ENCODE measurements at places on chromosomes 2 and 18.

DNA sequence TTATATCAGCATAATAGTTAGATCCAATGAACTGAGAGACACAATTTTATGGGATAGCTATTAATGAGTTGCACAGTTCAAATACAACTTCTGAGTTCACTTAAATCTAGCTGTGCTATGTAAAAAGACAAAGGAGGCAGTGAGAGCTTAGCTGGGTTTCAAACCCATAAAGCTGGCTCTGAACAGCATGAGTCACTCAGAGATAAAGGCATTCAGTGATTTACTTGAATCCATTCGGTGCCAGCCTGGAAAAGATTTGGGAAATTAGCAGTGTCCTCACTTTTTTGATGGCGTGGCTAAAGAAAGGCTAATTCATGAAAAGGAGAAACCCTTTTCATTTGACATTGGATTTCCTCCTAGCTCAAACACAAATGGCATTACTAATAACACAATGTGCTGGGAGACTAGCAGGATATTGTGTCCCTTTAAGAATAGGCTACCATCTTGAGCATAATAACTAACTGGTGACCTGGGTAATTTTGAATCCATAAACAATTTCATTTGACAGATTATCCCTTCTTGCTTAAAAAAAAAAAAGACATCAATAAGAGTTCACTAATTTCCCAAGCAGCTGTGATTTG lies 98.4 kb upstream of the NEUROD1 start:
- no peak for DNase-seq

- no peak for DNase-seq
Observed at GRCh38 chr2:212595036-212595654, 56.5 kb upstream of the ERBB4 start.

- DNase-seq: no peak
Observed at GRCh38 chr18:62366992-62367391, 41.9 kb downstream of the TNFRSF11A start.

DNA sequence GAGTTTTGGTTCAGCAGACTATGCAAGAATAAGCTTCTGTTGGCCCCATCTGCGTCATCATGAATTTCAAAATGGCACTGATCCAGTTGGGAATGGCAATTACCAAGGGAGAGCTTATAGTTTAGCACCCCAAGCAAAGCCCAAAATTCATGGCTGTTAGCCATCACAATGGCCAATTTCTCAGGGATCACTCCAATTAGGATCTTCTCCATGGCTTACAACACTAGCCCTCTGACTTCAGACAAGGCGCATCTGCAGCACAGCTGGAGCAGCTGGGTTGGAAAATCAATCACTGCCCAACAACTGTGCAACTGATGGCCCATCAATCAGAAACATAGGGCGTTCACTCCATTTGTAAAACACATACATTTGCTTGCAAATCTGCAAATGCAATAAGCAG lies 273.6 kb downstream of the SRBD1 start:
- DNase-seq: no peak

GRCh38 chr18:70422391-70422965 lies 133.6 kb downstream of the SOCS6 start:
- no peak for DNase-seq

DNA sequence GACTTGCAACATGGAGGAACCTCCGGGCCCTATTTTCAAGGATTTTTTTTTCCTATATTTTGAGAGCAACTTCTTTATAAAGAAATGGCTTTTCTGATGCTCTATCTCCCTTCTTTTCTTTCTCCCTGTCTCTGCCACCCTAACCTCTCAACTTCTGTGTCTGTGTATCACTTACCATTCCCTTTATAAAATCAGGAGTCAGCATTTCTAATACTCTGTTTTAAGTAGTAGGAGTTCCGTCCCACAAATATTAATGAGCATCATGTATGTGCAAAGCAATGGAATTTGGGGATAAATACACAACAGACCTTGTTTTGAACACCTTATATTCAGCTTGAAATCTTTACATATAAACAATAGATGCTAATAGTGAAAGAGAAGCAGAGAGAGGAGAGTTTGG lies 268.0 kb downstream of the DCC start:
- no peak for DNase-seq

DNA sequence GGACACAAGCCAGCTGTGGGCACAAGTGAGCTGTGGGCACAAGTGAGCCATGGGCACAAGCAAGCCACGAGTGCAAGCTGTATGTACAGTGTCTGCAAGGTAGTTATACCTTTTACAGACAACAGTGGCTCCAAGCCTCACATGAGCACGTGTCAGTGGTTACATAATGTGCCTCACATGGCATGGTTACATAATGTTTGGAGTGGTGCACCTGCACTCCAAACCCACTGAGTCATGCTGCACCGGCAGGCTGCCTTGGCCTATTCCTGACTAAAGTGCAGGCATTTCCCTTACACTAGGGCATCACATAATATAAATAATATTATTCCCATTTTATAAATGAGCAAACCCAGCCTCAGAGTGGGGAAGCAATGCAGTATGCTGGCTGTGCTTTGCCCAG lies 62.6 kb downstream of the MARCO start:
- no peak for DNase-seq

DNA sequence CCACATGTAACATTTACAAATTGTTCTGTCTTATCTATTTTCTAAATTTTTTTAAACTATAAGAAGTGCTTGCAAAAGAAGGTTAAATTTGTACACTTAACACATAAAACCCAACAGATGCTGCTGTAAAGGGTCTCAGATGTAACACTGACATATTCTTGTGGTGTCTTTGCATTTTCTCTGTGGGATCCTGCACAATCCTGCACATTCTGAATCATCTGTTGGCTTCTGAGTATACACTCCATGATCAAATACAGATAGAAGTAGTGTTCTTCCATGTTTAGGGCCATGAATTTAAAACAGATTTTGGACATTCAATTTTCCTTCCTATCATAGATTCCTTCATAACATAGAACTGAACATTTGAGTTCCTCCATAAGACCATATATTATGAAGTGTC lies 89.0 kb downstream of the SPRED2 start:
- no peak for DNase-seq

DNA sequence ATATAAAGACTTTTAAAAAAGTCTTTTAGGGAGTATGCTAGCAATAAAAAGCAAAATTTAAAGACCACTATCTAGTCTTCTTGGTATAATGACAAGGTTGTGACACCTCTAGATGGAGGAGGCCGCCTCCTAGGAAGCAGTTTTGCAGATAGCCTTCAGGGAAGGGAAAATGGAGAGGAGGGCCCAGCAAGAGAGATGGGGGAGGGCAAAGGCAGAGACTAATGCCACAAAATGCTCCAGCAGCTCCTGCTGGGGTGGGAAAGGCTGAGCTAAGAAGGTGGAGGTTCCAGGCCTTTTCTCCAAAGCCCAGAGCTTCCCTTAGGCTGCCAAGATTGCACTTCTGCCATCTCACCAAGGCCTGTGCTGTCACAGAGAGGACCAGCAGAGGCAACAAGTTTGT lies 153.9 kb upstream of the THSD7B start:
- no peak for DNase-seq

GRCh38 chr18:33097126-33097525 lies 324.3 kb upstream of the KLHL14 start:
- no peak for DNase-seq

- no peak for DNase-seq
Observed at GRCh38 chr2:48568547-48568946, 38.6 kb downstream of the STON1 start.

- DNase-seq: peak; percentile 52
Observed at GRCh38 chr2:115161771-115162493, 719.5 kb downstream of the DPP10 start.

DNA sequence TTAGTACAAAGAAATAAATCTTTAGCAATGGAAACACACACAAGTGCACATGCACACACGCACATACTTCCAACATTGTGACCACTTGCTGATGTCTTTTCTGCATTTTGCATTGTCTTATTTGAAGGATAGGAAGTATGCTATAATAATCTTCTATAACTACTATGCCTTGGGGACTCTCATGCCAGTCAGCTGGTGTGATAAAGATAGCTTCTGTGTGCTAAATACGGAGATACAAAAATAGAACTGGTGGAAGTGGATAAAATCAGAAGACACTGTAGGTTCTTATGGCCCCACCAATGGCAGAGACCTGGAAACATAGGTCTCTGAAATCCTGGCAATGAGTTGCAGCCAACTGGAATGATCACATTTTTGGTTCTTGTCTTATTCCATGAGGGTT lies 31.5 kb upstream of the RASGRP3 start:
- no peak for DNase-seq

GRCh38 chr2:58614219-58614618 lies 373.1 kb upstream of the FANCL start:
- DNase-seq: no peak

DNA sequence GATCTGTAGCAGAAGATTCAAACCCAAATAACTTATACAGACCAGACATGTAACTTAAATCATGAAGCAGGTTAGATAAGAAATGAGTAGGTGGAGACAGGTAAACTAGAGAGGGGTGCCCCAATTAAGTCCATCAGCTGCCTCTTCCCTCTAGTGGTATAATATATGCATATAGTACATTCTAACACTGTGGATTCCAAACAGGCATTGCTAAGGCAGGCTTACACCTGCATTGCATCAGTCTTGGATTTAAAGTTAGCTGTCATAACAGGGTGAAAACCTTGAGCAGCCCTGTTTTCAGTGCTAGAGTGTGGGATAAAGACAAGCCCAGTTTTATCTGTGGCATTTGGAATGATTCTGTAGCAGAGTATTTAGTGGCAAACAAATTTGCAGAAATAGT lies 63.4 kb downstream of the NYAP2 start:
- DNase-seq: no peak

- no peak for DNase-seq
Observed at GRCh38 chr2:215626812-215627281, 191.0 kb upstream of the FN1 start.

DNA sequence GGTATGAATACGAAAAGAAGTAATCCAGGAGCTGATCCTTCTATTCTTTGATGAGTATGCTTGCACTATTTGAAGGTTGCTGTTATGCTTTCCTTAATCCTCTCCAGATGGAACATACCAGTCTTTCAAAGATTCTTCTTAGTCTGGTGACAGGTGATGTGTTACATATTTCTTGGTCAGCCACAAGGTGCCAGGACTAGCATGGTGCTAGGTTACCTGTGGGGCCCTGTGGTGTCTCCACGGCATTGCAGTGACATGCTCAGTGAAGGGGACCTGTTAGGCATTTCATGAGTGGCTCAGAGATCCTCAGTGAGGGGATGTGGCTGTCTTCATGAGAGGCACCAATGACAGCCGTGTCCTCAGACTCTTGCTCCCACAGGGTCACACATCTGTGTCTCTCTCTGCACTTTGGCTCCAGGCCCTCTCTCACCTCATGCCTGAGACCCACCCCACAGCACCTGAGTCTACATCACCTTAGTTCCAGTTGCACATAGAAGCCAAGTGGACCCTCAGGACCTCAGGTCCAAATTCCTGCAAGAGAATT lies 13.1 kb upstream of the RAB31 start:
- no peak for DNase-seq

GRCh38 chr2:44273596-44273995 lies 1.7 kb upstream of the SLC3A1 start:
- DNase-seq: no peak

GRCh38 chr2:69177785-69178636 lies 165.0 kb downstream of the ANTXR1 start:
- DNase-seq: peak; percentile 76

DNA sequence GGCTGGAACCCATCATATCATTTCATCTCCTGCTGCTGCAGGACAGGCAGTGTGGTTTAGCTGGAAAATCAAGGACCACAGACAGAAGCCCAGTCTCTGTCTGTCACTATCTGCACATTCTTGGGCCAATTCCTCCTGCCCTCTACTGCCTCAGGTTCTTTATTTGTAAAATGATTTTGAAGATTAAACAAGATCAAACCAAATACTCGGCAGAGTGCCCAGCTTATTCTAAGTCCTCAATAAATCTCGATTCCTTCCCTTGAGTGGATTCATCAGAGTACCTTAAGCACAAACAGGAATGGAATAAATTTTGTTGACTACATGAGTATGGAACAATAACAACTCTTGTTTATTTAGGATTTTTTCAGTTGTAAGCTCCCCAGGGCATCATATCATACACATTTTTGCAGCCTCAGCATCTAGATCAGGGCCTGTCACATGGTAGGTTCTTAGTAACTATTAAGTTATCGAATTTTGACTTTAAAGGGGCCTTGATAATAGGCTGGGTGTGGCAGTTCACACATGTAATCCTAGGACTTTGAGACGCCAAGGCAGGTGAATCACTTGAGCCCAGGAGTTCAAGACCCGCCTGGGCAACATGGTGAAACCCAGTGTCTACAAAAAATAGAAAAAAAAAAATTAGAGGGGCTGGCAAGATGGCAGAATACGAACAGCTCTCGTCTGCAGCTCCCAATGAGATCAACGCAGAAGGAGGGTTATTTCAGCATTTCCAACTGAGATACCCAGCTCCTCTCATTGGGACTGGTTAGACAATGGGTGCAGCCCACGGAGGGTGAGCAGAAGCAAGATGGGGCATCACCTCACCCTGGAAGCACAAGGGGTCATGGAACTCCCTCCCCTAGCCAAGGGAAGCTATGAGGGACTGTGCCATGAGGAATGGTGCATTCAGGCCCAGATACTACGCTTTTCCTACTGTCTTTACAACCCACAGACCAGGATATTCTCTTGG lies 11.1 kb downstream of the RHOB start:
- DNase-seq: no peak

GRCh38 chr2:198297350-198297749 lies 493.0 kb downstream of the PLCL1 start:
- no peak for DNase-seq

GRCh38 chr18:47253101-47253654 lies 1.7 kb upstream of the SKOR2 start:
- DNase-seq: no peak

DNA sequence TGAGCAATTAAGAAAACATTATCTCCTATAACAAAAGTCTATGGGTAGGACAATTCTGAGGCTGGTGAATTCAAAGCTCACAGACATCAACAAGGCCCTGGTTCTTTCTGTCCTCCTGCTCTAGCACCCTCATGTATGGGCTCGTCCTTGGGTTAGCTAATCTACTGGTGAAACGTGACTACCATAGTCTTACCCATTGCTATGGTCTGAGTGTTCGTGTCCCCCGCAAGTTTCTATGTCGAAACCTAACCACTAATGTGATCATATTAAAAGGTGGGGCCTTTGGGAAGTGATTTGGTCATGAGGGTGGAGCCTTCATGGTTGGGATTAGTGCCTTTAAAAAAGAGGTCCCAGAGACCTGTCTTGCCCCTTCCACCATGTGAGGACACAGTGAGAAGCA lies 564.7 kb downstream of the TNS1 start:
- DNase-seq: no peak

- no peak for DNase-seq
Observed at GRCh38 chr2:69217333-69218080, 169.5 kb downstream of the GFPT1 start.

DNA sequence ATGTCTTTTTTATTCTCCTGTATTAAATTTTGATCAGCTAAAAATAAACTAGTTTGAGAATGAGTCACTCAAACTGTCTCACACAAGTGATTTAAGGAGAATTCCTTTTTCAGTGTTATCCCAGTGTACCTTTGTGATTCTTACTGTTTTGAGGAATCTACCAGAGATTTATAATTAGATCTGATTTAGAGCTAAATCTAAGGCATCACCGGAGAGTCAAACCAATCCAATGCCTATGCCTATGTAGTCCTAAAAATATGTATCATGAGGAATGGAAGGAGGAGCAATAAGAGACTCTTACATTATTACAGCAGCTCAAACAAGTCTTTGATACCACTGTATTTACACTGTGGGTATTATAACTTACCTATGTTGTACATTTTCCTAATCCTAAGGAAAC lies 63.4 kb upstream of the CYP20A1 start:
- no peak for DNase-seq

Data from T1000 (cell line).